Hematopoietic multipotent progenitor cell (in vitro differentiated cells): ENCODE measurements at places on chromosomes 3 and 15.

GRCh38 chr3:86815880-86816279, 175.1 kb downstream of the VGLL3 start:
- no peak for DNase-seq

GRCh38 chr3:141058996-141059395, 7.8 kb downstream of the SPSB4 start:
- no peak for DNase-seq

- no peak for DNase-seq
These were observed 11.3 kb upstream of the TTBK2 start for GRCh38 chr15:42931702-42932486.

- DNase-seq, result no peak
These were observed 14.3 kb upstream of the BCL6 start for GRCh38 chr3:187759601-187760000.

- no peak for DNase-seq
These were observed 5.6 kb downstream of the SCAMP2 start for GRCh38 chr15:74867466-74868038.
